GM23338 (cell line): ENCODE measurements at places on chromosomes 6 and 20.

DNA sequence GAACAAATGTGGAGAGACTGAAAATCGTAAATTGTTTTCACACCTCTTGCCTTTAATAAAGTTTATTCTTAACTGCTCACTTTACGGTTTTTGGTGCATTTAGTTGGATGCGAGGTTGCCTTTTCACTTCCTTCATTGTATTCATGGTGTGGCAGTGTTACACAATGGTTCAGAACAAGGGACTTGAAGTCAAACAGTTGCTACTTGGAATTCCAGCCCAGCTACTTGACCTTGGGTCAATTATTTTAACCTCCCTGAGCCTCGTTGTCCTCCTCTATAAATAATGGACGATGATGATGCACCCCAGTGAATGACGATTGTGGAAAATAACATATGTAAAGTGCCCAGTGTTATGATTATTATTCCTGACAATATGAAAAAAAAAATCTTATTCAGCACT lies 72.3 kb downstream of the CARMIL1 start:
- DNase-seq = no peak

DNA sequence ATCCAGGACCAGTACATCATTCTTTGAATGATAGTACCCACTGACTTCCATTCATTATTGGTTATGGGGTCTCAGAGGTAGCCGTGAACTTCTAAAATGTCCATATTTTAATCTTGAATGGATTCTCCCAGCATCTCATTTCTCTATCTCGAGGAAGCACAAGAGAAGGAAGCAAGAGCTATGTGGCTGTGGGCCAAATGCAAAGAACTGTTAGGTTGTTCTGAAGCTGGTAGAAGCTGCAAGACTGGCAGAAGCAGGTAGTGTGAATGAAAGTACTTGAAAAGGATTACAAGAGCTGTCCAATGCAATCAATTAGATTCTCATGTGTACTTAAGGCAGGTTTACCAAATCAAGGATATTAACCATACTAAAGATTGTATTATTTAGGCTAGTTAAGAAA lies 1131.8 kb downstream of the GRIK2 start:
- no peak for DNase-seq

- DNase-seq = no peak
Observed at GRCh38 chr20:58709013-58709702, 16.6 kb downstream of the NPEPL1 start.

DNA sequence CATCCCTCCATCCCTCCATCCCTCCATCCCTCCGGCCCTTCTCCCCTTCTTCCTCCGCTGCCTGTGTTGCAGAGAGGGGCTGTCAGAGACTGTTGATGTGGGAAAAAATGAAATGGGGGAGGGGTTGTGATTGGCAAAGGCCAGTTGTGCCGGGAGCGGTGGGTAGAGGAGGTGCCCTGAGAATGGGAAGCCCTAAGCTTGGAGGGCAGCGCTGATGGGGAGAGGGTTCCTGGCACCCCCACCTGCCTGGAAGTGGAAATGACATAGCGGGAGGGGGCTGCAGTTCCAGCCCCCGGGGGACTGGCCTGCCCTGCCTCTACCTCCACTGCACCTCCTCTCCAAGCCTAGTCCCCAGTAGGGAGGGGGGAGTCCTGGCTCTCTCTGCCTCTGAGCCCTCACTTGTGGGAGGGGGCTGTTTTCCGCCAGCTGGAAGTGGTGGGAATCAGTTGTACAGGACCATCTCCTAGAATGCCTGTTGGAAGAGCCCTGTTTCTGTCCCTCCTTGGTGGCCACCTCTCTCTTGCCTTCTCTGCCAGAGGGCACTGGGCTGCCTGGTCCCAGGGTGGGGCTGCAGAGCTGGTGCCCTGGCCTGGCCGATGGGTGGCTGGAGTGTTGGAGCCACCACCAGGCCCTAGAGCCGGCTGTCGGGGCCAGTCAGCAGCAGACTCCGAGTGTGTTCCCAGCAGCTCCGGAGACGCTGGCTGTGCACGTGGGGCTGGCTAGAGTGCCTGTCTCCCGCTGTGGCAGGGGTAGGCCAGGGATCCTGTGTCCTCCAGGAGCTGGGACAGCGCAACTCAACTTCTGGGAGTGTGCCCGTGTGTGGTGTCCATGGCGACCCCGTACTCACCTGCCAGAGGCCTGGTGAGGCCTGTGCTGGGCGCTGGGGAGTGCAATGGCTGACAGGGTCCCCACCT lies 1.5 kb downstream of the DLGAP4 start:
- DNase-seq = peak; percentile 38

- no peak for DNase-seq
Observed at GRCh38 chr6:116084284-116084683, 16.4 kb upstream of the NT5DC1 start.

DNA sequence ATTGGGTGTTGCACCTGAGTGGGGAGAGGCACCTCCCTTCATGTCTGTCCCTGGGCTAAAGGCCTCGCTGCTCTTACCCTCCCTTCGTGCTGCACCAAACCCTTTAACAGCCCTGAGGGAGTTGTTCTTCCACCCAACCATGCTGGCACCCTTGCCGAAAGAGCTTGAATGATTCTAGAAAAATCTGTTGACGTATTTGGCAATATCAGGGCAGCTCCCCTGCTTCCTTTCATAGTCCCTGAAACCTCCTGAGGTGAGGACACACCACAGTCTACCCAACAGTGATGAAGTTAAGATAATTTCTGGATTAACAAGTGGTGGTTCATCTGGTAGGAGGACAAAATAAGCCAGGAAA lies 15.3 kb downstream of the CD83 start:
- no peak for DNase-seq

DNA sequence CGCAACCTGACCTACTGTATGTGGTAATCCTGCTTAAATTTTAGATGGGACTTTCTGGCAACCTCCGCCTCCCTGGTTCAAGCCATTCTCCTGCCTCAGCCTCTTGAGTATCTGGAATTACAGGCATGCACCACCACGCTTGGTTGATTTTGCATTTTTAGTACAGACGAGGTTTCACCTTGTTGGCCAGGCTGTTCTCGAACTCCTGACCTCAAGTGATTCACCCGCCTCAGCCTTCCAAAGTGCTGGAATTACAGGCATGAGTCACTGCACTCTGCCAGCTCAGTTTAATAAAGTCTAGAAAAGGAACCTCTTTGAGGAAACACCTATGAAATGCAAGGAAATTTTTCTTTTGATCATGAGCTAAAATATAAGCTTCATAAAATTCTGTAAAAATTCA lies 9.0 kb upstream of the PLCB4 start:
- DNase-seq = no peak

GRCh38 chr6:127069659-127070279 lies 48.7 kb upstream of the RSPO3 start:
- peak; percentile 75 for DNase-seq

GRCh38 chr20:54914995-54915394 lies 439.6 kb downstream of the DOK5 start:
- no peak for DNase-seq

DNA sequence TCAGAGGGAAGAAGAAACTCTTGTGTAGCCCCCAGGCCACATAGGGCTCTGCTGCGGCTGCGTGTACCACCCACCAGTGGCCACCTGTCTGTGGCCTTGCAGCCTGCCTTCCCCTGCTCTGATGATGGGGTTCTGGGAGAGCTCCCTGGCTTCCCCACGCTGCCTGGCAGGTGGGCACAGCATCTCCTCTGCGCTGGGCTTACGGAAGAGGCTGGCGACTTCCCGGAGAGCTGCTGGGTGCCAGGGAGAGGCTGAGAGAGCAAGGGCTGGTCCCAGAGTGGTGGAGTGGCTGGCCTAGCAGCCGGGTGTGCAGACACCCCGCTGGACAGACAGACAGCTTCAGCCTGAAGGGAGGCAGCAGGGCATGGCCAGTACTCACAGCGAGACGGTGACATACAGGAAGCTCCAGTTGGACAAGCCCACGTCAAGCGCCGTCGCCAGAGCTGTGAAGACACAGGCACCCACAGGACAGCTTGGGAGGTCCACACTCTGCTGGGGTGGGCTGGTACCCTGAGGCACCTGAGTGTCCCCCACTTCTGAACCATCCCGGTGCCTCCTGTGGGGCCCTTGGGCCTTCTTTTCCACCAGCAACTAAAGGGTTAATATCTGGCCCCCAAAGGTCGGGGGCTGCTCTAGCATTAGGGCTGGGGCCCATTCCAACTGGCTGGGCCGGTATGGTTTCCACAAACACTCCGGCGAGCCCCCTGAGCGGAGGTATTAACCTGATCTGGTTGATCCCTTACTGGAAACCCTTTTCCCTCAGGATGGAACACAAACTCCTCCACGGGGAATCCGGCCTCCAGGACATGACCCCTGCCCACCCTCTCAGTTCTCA lies 48.1 kb upstream of the CDH22 start:
- no peak for DNase-seq

DNA sequence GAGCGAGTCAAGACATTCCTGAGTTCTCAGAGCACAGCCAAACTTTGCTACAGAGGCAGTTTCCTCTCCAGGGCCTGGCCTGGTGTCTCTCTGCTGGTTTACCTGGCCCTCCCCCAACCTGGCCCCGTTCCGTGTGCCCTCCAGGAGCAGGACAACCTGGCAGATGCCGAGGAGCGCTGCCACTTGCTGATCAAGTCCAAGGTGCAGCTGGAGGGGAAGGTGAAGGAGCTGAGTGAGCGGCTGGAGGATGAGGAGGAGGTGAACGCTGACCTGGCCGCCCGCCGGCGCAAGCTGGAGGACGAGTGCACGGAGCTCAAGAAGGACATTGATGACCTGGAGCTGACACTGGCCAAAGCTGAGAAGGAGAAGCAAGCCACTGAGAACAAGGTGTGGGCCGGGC lies 39.5 kb downstream of the MYH7B start:
- no peak for DNase-seq

GRCh38 chr20:1467355-1468116 lies 887 bp upstream of the NSFL1C start:
- peak; percentile 60 for DNase-seq

DNA sequence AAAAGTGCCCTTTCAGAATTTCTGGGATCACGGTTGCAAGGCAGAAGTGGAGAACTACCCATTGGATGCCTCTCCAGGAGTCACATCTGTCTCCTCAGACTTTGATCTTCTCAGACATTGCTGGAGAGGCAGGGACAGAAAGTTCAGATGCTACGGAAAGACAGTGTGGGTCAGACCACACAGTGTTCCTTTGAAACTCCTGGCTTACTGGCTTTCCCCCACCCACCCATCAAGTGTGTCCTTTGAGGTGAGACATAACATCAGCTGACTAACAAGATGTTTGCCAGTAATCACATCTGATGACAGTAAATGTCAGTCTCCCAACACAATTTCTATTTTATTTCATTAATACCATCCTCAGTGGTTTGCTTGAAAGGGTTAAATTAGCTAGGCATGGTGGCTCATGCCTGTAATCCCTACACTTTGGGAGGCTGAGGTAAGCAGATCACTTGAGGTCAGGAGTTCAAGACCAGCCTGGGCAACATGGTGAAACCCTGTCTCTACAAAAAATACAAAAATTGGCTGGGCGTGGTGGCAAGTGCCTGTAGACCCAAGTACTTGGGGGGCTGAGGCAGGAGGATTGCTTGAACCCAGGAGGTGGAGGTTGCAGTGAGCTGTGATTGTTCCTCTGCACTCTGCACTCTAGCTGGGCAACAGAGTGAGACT lies 67.2 kb upstream of the SNX9 start:
- no peak for DNase-seq

GRCh38 chr20:11267131-11267761 lies 593.4 kb upstream of the JAG1 start:
- peak; percentile 46 for DNase-seq

DNA sequence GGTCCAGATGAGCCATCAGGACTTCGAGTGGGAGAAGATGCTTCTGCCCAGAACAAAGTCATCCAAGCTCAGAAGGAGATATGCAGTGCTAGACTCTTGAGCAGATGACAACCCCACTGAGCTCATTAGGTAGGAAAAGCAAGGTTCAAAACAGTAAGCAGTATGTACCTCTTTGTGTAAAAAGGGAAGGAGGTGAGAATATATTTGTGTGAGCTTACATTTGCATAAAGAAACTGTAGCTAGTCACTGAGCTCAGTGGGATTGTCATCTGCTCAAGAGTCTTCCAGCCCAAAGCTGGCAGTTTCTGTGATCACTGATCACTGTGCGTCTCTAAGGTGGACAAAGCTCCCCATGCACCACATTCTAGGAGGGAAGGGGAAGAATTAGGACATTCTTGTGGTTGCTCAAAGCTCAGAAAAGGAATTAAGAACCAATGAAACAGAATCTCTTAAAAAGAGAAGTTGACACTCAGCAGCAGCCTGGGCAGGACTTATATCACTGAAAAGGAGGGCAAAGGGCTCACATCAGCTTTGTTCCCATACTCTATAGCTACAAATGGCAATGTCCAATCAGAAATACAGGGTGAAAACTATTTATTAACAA lies 90.0 kb upstream of the MAFB start:
- no peak for DNase-seq

GRCh38 chr20:44615876-44616603 lies 33.7 kb downstream of the PKIG start:
- DNase-seq = peak; percentile 26

GRCh38 chr20:4664691-4665360 lies 56.9 kb upstream of the PRND start:
- no peak for DNase-seq

GRCh38 chr6:130993292-130993765 lies 69.7 kb downstream of the EPB41L2 start:
- peak; percentile 52 for DNase-seq

DNA sequence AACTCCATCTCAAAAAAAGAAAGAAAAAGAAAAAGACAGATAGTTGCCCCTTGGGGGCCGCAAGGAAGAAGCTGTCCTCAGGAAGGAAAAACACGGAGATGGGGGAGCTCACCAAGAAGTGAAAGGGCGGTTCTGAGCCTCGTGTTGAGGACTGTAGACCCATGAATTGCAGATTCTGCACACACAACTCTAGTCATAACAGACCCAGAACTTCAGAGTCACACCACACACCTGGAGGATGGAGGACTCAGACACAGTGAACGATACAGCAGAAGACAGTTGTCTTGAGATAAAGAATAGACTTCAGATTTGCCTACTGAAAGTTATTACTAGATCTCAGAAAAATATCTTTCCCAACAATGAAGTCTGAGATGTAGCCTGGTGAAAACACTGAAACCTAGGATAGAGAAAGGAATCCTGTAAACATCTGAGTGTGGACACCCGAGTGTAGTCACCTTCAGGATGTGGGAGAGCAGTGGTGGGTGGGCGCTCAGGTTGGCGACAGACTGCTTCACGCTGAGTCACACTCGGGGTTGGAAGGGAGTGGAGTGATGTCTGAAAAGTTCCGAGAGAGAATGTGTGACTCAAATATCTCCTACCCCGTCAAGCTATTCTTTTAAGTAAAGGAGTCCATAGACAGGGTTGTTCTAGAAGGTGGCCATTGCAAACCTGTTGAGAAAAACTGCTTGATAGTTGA lies 88.1 kb downstream of the MAP3K4 start:
- no peak for DNase-seq
